ENCODE measurements at places on chromosomes 3 and 15.

- DNase-seq, result no peak
These were observed 32.7 kb downstream of the HDC start for GRCh38 chr15:50232791-50233190.

GRCh38 chr3:189898559-189899153 lies 222.0 kb downstream of the P3H2 start:
- DNase-seq, result peak; percentile 11

DNA sequence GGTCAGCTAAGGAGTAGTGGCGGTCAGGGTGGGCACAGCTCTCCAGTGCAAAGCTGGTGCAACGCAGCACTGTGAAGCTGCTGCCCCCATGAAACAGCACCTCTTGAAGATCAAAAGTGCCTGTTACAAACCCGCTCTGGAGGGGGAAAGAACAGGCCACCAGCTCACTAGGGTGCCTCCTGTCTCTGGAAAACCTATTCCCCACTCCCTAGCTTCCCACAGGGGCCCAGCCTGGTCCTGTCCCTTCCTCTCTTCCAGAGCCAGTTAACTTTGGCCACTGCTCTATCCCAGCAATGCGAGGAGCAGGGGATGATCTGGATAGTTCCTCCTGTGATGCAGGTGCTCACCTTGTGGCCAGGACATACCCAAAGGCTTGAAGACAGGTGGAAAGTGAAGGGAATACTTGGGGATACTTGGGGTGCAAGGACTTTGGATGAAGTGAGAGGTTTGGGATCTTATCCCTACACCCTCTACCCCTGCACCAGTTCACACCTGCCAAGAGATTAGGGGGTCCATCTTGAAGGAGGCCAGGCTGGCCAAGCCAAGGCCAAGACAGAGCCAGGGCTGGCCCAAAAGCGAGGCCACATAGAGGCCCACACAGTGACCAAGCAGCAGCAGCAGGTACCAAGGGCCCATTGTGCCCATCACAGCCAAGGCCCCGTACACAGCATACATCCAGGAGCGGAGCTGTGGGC lies 4.2 kb downstream of the HHATL start:
- no peak for DNase-seq

- DNase-seq, result no peak
These were observed 26.2 kb downstream of the GNB4 start for GRCh38 chr3:179425075-179425474.

- DNase-seq, result no peak
These were observed 303.0 kb downstream of the PLOD2 start for GRCh38 chr3:145857956-145858355.

DNA sequence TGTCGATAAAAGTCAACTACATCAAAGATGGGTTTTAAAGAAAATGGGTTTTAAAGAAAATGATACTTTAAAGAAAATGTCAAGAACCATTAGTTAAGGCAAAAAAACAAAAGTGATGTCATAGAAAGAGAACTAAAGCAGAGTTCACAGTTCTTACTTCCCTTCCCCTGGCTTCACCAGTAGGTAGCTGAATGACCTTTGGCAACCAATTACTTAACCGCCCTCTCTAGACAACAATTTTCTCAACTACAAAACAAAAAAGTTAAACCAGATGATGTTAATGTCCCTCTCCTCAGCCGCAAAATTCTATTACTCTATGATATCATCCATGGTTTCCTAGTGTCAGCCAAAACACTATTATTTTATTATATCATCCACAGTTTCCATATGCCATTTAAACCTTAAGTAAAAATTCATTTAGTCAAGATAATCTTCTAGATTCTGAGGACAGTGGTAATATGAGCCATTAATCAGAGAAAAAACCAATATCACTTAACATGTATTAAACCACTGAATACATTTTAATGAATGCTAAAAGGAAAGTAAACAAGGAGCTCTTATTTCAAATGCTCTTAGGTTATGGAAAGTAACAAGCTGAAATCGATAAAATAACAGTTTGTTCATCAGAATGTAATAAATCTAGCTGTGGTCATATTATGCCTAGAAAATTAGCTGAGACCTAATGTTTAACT lies 13.1 kb downstream of the RYK start:
- DNase-seq, result no peak

DNA sequence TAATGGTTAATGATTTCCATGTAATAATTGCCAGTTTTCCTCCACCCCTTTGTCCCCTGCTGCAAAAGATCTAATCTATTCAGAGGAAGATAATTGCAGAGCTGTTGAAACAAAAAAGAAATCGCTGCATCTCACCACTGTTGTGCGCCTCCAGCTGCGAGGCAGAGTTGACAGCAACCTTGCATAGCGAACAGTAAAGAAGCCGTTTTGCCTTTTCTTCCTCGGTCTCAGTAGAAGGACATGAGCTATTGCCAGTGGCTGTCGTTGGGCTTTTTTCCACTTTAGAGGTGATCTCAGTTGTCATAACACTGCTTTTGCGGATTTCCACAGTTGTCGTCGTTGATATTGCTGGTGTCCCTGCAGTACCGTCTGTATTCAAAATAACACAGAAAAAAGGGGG lies 314.2 kb downstream of the ZNF385D start:
- DNase-seq, result no peak

DNA sequence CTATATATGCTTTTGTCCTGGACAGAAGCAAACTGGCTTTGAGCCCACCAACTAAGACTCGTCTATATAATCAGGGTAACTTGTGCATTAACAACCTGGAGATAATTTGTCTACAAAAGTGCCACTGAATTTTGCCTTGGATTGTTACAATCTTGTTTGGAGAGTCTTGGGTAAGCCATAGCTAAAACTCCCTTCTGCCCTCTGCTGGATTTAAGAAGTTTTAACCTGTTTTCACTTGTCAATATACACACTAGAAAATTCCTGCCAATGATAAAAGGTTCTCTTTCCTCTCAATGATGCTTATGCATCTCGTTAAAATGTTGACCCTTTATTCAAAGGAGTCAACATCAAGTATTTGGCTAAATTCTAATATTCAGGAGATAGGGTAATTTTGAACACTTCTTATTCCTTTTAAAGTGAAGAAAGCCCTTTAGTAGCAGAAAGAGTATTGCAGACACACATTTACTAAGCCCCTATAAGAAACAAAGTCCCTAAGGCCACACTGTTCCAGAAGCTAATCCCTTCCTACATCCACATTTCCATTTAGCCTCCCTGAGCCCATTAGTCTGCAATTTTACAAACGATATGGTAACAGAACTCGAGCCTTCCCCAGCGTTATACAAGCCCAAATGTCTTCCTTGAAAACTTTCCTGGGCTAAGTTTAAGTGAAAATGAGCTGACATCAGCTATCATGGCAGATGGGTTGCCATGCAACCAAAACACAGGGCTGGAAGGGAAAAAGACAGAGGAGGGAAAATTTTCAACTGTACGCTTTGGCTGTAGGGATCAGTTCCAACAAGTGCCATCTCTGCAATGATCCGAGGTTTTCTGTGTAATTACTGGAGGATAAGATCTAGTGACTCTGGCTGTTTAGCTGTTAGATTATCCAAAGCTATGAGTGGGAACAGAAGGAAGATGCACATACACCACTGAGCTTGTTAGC lies 75.9 kb upstream of the FGF12 start:
- no peak for DNase-seq

DNA sequence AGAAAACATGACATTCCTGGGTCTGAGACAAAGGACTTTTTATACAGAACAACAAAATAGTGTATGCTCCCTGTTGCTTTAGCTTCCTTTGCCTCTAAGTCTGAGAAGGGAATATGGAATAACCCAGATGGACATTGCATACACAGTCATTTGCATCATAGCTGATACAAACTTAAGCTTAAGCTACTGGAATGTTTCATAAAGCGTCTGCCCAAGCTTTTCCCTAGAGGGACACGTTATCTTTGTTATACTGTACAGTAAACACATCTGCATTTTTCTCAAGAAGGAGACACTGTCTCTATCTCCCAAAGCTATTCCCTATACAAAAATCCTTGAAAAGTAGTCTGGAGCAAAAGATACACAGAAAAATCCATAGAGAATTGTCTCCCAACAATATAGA lies 775.0 kb downstream of the DIPK2A start:
- DNase-seq, result no peak

DNA sequence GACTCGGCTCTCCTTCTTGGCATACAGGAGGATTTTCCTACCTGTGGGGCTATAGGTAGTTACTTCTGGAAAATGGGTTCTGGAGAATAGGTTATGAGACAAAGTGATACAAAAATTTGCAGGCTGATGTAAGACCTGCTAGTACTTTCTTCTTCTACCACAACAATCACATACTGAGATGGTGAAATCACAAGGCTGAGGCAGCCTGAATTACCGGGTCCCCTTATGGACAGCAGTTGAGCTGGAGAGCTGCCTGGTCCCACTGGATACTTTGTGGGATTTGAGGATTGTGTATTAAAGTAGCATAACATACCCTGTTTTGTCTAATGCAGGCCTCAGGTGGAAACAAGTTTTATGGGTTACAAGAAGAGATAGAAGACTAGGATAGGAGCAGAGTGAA lies 86.5 kb upstream of the FAM98B start:
- DNase-seq, result peak; percentile 71

- DNase-seq, result no peak
These were observed 49.0 kb downstream of the MSL2 start for GRCh38 chr3:136146981-136147729.

DNA sequence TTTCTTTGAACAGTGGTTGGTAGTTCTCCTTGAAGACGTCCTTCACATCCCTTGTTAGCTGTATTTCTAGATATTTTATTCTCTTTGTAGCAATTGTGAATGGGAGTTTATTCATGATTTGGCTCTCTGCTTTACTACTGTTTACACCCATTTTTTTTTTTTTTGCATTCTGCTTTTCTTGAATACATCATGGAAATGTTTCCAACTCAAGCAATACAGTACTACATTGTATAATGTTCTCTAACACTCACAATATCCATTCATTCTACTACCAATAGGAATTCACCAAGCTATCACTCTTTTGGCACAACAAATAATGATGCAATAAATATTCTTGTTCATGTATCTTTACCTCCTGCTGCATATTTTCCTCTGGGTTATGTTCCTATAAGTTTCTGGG lies 801.7 kb downstream of the NTRK3 start:
- DNase-seq, result no peak

DNA sequence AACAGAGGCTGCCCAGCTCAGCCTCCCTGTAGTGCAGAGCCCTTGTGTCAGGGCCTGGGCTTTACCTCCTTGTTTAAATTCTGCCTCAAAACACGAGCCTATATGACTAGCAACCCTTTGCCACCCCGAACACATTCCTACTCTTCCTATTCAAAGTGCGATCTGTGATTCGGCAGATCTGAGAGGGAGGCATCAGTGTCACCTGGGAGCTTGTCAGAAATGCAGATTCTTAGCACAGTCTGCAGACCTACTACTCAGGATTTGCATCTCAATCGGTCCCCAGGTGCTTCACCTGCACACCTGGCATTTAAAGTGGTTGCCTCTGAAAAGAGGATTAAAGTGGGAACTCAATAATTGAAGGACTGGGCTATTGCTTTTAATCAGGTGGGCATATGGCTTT lies 273.2 kb upstream of the TOPAZ1 start:
- no peak for DNase-seq

GRCh38 chr15:83283813-83284558 lies 478 bp downstream of the BNC1 start:
- DNase-seq, result peak; percentile 31

DNA sequence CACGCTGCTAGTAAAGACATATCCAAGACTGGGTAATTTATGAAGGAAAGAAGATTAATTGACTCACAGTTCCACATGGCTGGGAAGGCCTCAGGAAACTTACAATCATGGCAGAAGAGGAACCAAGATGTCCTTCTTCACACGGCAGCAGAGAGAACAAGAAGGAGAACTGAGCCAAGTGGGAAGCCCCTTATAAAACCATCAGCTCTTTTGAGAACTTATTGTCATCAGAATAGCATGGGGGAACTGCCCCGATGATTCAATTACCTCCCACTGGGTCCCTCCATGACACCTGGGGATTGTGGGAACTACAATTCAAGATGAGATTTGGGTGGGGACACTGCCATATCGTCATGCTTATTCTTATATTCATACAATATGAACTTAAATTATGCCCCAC lies 49.0 kb downstream of the DUT start:
- no peak for DNase-seq

- DNase-seq, result no peak
These were observed 847.7 kb downstream of the EPHA3 start for GRCh38 chr3:89955156-89955555.

GRCh38 chr15:55253580-55253979 lies 36.0 kb downstream of the RAB27A start:
- DNase-seq, result peak; percentile 63

DNA sequence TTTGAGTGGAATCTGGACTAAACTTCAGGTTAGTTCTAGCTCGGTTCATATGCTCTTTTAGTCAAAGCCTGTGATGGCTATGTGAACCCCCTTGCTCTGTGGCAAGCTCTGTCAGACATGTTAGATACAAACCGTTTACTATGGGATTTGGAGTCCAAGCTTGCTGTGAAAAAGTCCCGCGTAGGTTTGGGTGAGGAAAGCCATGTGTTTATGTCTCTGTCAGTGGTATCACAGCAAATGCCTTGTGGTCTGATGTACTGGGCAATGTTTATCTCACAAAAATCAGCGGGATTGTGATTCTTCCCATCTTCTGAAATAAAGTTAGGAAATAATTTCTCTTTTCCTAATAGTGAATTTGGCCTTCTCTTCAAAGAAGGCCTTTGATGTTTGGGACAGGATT lies 5.0 kb downstream of the BOC start:
- DNase-seq, result no peak

GRCh38 chr3:71057526-71057894 lies 526.0 kb downstream of the FOXP1 start:
- DNase-seq, result peak; percentile 39

DNA sequence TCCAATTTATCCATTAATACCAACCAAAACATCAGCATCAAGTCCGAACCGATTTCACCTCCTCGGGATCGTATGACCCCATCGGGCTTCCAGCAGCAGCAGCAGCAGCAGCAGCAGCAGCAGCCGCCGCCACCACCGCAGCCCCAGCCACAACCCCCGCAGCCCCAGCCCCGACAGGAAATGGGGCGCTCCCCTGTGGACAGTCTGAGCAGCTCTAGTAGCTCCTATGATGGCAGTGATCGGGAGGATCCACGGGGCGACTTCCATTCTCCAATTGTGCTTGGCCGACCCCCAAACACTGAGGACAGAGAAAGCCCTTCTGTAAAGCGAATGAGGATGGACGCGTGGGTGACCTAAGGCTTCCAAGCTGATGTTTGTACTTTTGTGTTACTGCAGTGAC lies 20.8 kb downstream of the LYSMD4 start:
- DNase-seq, result no peak

GRCh38 chr3:194339356-194339755 lies 11.8 kb downstream of the CPN2 start:
- DNase-seq, result no peak
